Endodermal cell (in vitro differentiated cells): ENCODE measurements at places on chromosomes 5 and 9.

DNA sequence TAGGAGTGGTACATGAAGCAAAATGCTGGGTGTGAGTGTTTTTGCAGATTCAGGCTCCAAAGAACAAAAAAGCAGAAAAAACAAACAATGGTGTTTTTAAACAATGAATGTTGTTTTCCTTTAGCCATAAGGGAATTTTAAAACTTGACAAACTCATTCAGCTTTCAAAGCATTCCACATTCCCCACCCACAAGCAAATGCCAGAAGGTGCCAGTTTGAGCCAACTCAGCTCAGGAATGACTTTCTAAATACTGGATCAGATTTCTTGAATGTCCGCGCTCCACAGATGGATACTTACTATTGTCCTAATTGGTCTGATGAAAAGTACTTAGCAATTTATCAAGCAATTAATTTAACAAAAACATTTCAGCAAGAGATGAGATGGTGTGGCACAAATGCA is 12.9 kb upstream of the MOB3B start:
- DNase-seq, result no peak

- no peak for DNase-seq
These were observed 24.2 kb downstream of the DAP start for GRCh38 chr5:10736808-10737207.

GRCh38 chr5:122392824-122393223 is 80.8 kb downstream of the SNCAIP start:
- no peak for DNase-seq

- no peak for DNase-seq
These were observed 33.3 kb downstream of the MTRR start for GRCh38 chr5:7902201-7902600.

DNA sequence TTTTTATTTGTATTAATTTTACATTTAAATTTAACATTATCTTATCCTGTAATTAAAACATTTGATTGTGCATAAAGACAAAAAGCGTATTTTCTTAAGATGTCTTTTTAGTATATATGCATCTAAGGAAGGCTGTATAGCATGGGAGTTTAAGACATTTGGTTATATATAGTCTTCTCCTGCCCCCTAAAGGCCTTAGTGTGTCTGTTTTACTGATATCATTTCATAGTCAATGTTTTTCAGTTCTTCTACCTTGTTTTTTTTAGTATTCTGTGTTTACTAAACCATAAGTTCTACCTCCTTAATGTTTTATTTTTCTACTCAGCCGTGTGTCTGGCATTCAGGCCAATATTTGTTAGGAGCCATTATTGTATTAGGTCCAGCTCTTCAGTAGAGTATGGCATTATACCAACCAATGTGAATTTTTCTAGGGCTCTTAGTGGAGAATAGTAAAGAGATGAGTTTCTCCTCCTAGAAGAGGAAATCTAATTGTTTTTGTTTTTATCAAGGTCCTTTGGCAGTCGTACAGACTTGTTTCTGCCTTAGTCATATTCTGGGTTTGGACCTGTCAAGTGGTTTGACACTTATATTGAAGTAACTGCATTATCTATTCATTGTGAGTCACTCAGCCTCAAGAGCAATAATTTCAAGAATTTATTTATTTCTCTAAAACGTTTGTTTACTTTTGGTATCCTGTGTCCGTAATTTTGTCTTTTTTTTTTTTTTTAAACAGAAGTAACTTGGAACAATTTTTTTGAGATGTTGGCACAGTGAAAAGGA is 74.8 kb downstream of the SLF1 start:
- no peak for DNase-seq

DNA sequence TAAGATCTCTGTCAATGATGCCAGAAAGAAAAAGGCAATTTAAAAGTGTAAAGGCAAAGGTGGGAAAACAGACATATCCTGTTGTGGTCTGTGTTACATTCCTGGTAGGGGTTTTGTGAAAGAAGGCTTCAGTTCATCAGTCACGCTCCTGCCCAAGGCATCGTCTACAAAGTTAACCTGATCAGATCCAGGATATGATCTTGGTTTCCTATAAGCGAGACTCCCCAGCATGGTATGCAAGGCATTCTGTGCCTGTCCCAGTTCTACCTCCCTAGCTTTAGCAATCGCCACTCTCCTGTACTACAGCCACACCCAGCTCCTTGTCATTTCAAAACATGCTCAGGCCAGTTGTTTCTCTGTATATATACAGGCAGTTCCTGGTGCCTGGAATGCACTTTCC is 58.0 kb upstream of the PTPN3 start:
- DNase-seq, result peak; percentile 47

- DNase-seq, result peak; percentile 48
These were observed 1.8 kb downstream of the DND1 start for GRCh38 chr5:140671472-140672125.

GRCh38 chr9:108094676-108094993 is 605.1 kb upstream of the KLF4 start:
- DNase-seq, result no peak

GRCh38 chr9:26863074-26863473 is 29.5 kb downstream of the CAAP1 start:
- no peak for DNase-seq

- DNase-seq, result peak; percentile 90
These were observed 44.5 kb upstream of the NR5A1 start for GRCh38 chr9:124551472-124552272.

- DNase-seq, result no peak
These were observed 207.2 kb upstream of the RFX3 start for GRCh38 chr9:3733039-3733408.

- no peak for DNase-seq
These were observed 40.4 kb downstream of the ABLIM3 start for GRCh38 chr5:149181732-149182131.
